ENCODE measurements at places on chromosomes 11 and 22.

GRCh38 chr11:68940651-68941323 lies 37.1 kb downstream of the IGHMBP2 start:
- DNase-seq, result no peak

DNA sequence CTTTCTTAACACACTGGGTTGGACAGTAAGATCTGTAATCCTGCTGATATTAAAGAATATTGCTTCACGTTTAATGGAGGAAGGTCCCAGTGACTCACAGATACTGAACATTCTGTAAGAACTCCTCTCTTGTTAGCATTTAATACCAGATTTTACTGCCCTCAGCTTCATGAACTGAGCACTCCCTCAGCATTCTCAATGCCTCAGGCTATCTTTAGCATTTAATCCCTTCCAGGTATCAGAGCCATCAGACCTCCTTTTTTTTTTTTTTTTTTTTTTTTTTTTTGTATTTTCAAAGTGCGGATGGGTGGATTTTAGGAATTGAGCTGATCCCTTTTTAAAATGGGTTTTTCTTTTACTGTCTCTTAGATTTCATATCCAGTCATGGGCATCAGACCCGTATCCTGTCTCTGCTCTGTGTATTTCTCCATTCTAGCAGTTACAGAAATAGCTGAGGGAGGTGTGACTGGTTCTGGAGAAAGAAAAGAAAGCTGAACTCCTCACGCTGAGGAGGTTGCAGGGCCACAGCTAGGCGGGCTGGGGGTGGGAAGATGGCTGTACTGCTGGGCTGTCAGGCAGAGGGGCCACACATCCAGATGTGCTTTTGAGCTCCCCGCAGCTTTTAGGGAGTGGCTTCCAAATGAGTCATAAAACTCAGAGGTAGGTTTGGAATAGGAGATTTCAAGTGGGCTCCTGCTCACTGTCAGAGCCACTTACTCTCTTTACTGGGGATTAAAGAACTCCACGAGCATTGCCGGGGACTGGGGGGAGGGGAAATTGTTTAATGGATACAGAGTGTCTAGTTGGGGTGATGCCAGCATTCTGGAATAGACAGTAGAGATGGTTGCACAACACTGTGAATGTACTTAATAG lies 97.0 kb downstream of the SYT9 start:
- no peak for DNase-seq

- DNase-seq, result no peak
Observed at GRCh38 chr11:118439646-118440045, 3.4 kb downstream of the KMT2A start.

- DNase-seq, result no peak
Observed at GRCh38 chr11:71286701-71287643, 34.6 kb upstream of the SHANK2 start.

DNA sequence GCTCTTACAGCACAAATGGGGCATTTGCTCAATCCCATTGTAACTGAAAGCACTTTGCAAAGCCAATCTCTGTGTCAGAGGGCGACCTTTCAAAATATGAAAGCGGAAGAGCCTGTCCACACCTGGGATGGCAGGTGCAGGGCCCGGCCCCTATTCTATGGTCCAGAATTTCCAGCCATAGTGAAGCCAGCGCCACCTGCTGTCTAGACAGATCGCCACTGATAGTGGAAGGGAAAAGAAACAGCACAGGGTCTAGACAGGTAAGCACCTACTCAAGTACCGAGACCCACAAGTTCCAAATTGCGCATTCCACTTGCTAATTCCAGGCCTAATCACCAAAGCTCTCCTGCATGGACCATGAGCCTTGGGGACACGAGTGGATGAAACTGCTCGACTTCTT lies 141.4 kb downstream of the NTM start:
- no peak for DNase-seq

DNA sequence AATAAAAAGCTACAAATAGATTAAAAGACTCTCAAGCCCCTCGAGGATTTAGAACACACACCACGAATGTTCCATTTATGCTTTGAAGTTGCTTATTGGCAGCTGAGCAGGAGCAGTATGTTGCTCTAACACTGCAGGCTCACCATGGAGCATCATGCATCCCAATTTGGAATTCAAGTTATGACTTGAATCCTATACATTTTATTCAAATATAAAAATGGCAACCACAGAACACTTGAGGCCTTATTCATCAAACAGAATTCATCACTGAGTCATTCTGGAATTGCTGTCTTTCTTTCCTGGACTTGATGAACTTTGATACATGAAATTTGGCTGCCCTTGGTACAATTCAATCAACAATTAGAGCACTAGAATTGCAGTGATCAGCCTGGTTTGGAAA lies 24.5 kb upstream of the BLID start:
- no peak for DNase-seq

GRCh38 chr22:44172370-44173108 lies 8.2 kb upstream of the PARVG start:
- no peak for DNase-seq

DNA sequence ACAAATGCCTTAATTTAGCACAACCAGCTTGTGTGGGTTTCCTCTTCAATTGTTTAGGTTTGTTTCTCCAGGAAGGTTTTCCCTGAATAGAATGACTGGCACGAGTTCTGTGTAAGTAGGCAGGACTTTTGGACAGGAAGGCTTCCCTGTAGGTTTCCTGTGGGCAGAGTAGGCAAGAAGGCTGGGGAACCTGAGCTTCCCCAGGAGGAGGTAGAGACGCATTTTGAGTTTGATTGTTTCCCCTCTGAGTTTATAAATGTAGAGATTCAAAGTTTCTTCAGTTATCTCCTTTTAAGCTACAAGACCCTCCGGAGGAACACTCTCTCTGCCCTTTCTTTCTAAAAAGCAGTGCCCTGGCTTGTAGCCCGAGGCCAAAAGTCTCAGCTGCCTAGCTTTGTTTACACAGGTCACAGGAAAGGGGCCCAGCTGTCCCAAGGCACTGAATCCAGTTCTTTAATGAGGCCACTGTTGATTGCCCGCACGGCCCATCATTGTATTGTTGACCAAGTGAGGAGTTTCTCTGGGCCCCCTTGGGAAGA lies 66.6 kb upstream of the RDX start:
- DNase-seq, result no peak

DNA sequence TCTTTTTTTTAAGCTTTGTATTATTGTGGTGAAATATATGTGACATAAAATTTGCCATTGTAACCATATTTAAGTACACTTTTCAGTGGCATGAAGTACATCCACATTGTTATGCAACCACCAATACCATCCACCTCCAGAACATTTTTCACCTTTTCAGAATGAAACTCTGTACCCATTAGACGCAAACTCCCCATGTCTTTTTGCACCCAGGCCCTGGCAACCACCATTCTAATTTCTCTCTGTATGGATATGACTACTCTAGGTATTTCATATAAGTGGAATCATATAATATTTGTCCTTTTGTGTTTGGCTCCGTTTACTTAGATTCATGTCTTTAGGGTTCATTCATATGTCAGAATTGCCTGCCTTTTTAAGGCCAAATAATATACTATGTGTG lies 182.8 kb upstream of the TBCEL start:
- no peak for DNase-seq

GRCh38 chr22:31083377-31083768 lies 2.3 kb downstream of the SMTN start:
- DNase-seq, result no peak

DNA sequence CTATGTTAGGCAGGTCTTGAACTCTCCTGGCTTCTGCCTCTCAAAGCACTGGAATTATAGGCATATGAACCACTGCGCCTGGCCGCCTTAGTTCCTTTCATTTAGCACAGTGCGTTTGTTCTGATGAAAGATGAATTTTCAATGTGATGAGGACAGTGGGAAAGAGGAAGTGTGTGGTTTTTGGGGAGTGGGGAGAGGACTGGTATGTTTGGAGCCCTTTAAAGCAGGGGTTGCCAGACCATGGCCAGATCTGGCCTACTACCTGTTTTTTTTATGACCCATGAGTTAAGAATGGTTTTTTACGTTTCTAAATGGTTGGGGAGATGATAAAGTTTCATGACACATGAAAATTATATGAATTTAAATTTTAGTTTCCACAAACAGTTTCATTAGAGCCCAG lies 12.5 kb downstream of the ATXN10 start:
- DNase-seq, result no peak

GRCh38 chr11:15935373-15935772 lies 421.0 kb downstream of the SOX6 start:
- no peak for DNase-seq

GRCh38 chr11:2151500-2152257 lies 9.3 kb downstream of the INS start:
- DNase-seq, result peak; percentile 69

GRCh38 chr11:2836315-2837095 lies 49.1 kb downstream of the CDKN1C start:
- no peak for DNase-seq

DNA sequence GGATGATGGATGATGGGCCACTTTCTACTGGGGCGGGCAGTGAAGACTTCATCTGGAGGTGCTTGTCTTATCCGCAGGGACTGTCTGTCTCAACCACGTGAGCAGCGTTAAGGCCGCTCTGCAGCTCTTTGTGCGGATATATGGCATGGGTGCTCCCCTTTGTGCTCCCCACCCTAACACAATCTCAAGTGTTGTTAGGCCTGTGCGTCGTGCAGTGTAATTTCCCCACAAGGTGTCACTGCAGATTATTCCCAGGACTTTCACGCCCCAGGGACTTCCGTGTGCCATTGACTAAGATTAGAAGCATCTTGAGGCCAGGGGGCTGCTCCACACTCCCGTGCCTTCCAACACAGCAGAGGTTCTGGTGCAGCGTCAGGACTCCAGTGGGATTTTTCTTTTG lies 65.3 kb downstream of the TBC1D22A start:
- DNase-seq, result no peak

- no peak for DNase-seq
Observed at GRCh38 chr11:1308743-1309497, 512 bp downstream of the TOLLIP start.
